Choroid plexus epithelial cell (primary cell): ENCODE measurements at places on chromosomes 4 and X.

- DNase-seq = peak; percentile 63
Observed at GRCh38 chr4:27692158-27692557, 831.5 kb downstream of the STIM2 start.

GRCh38 chr4:137740141-137740540 is 207.8 kb upstream of the PCDH18 start:
- peak; percentile 55 for DNase-seq

DNA sequence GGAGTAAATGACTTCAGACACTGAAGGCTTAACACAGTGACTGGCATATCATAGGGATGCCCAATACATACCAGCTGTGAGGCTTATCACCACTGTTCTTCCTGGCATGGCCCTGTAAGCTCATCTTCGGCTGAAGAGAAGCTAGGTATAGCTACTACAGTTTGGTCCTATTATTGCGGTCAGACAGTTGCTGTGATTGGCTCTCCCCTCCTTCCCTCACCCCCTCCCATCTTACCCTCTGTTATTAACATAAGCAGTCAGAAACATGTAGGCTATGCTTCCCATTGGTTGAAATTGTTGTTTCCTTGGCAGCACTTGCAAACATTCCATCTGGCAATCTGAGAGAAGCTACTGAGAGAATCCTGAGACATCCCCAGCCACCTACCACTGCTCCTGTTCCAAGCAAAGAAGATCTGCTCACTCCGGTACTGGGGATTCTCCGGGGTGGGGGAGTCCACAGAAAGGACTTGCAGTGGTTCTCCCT is at the start of gene AKAP14:
Gene AKAP14, plus strand, starts transcription at position 51 of the 484 bp plus-strand sequence. CDS start 7,331 bp downstream, outside the sequence.
- DNase-seq = peak; percentile 42

GRCh38 chr4:158870626-158871334 is 102.0 kb downstream of the FNIP2 start:
- DNase-seq = no peak

DNA sequence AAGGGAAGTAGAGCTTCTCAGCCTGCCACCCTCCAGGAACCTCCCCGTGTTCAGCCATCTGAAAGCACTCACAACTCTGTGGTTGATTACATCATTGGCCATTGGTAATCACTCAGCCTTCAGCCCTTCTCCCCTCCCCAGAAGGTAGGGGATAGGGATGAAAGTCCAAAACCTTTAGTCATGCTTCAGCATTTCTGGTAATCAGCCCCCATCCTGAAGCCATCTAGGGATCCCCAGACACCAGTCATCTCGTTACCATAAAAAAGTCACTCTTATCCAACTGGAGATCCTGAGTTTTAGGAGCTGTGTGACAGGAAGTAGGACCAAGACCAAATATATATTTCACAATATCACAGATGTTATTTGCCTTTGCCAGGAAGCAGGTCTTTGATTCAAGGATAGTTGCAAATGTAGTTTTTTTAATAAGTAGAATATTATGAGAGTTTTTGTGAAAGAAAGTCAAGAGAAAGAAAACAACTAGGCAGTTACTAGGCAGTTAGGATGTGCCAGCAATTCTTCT is 364.6 kb upstream of the NOCT start:
- DNase-seq = peak; percentile 88

DNA sequence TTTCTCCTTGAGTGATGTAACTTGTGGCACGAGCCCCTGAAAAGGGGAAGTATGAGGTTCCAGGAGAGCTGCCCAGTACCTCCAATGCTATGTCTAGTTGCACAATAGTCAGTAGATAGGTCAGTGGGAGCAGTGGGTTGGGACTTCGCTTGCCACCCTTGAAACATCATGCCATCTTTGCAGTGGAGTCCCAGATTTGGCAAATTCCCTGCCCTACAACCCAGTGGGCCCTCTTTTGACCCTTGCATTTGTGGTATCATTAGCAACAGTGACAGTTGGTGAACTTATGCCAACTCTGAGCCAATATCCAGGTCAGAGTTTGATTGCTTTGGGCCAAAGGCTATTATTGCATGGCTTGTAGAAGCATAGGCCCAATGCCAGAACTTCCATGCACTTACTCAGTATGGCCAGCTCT is 12.3 kb downstream of the FHL1 start:
- DNase-seq = peak; percentile 34

GRCh38 chr4:11881947-11882346 is 453.3 kb upstream of the HS3ST1 start:
- DNase-seq = no peak

DNA sequence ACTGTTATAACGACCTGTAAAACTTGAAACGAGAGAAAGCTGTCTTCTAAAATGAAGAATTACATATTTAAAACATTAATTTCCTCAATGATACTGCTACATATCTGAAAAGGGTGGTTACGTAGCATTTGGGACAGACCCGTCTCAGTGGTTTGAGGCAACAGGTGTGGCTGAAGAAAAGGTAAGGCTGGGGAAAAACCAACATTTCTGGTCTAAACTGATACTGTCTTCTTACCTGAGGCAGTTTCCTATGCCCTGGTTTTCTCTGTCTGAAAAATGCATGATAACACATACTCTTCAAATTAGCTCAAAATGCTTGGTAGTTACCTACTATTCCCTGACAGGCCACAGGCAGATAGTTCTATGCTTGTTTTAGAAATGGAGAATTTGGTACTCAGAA is 30.4 kb downstream of the PLS3 start:
- no peak for DNase-seq
